ENCODE measurements at places on chromosomes 7 and 10.
A peak's percentile ranks its signal among the peaks of the same experiment; 100 is the strongest.

DNA sequence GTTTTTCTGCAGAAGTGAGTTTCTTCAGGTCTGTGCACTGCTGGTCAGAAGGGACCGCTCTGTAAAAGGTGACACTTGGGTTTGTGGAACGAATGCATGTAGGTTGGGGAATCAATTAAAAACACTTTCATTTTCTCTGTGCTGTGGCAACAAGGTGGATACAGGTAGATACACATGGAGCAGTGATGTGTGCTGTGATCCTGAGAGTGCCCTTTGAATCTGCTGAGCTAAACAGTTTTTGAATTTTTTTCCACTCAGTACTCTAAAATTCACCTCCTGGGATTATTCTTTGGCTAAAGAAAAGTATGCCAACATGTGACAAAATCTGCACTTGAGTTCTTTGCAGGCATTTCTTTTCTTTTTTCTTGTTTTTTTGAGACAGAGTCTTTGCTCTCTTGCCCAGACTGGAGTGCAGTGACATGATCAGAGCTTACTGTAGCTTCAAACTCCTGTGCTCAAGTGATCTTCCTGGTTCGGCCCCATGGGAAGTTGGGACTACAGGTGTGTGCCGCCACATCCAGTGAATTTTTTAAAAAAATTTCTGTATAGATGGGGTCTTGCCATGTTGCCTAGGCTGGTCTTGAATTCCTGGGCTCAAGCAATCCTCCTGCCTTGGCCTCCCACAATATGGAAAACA, 338.9 kb downstream of the EXOC4 start:
- DNase-seq: no peak

DNA sequence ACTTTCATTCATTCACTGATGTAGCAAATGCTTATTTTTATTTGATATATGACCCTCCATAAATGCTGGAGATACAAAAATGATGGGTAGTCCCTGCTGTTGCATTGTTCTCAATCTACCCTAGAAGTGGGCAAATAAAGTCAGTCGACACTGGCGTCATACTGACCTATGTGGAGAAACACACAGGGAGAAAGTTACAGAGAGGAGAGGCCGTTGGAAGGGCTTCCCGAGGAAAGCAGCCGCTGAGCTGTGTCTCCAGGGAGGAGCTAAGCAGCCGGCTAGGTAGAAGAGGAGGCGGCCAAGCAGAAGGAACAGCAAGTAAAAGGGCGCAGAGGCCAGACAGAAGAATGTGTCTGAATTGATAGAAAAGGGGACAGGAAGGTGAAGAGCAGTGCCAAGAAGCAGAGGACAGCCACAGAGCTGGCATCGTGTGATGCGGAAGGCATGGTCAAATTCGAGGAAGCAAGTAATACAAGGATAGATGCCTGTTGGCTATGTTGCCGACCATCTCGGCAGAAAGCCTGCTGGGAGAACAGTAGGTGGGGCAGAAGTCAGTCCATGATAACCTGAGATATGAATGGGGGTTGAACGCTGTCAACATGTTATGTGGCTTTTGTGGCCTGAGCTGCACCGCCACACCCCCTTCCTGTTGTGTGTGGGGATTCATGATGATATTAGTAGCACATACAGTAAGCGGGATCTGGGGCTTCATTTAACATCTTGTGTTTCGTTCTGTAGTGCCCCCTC, 25.9 kb downstream of the ST8SIA6 start:
- DNase-seq: no peak

DNA sequence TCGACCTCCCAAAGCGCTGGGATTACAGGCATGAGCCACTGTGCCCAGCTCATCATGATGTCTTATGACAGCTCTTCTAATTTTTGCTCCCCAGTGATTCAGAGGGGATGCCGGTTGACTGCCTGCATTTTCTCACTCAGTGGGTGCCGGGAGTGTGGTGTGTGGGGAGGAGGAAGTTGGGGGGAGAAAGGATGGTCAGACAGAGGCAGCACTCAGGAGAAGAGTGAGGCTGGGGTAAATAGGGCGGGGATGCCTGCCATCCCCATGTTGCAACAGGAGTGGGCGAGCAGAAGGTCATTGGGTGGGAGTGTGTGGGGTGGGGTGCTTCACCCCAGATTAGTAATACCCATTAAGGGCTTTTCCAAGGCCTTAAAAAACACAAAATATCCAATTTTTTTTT, 3.5 kb upstream of the CCL24 start:
- DNase-seq: no peak

- peak; percentile 35 for DNase-seq
Measured at GRCh38 chr7:129188892-129189660, 643 bp downstream of the SMO start.

GRCh38 chr10:124820121-124820520, 18.5 kb downstream of the ABRAXAS2 start:
- DNase-seq: no peak

DNA sequence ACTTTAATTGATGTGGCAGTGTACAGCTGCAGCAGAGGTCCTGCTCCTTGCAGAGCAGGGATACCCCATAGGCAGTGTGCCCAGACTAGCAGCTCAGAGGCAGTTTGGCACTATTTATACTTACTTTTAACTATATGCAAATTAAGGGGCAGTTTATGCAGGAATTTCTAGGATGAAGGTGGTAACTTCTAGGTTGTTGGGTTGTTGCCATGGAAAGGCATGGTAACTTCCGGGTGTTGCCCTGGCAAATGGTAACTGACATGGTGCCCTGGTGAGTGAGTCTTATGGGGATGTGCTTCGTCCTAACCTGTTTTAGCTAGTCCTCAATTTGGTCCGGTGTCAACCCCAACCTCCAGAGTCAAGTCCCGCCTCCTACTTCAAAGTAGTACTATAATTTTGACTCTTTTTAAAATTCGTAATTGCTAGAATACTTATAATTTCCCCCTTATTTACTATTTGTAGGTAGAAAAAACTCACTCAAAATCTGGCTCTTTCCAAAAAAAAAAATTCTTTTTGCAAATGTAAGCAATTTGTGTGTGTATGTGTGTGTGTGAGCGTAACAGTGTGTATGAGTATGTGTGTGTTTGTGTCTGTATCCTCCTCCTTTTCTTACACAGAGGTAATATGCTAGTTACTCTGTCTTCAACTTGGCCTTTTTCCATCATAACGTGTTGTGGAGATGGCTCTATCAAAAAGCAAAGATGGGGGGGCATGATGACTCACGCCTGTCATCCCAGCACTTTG, 5.9 kb downstream of the COL26A1 start:
- no peak for DNase-seq

DNA sequence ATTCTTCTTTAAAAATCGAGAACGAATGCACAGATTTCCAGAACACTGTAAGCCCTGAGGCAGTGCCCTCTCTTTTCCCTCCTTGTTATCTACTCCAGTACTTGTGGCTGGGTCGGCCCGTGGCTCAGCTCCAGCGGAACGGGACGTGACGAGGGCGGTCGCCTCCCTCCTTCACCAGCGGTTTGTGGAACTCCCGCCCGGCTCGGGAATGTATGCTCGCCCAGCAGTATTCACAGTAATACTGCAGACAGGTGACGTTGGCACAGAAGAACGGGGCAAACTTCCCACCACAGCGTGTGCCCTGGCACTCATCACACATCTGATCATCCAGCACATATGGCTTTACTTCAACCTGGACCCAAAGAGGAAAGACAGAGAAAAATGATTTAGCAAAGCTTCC, 128.5 kb downstream of the BTAF1 start:
- DNase-seq: no peak

- no peak for DNase-seq
Measured at GRCh38 chr10:24385776-24386175, 176.8 kb downstream of the KIAA1217 start.

- no peak for DNase-seq
Measured at GRCh38 chr7:111873963-111874690, 311.8 kb upstream of the IMMP2L start.

DNA sequence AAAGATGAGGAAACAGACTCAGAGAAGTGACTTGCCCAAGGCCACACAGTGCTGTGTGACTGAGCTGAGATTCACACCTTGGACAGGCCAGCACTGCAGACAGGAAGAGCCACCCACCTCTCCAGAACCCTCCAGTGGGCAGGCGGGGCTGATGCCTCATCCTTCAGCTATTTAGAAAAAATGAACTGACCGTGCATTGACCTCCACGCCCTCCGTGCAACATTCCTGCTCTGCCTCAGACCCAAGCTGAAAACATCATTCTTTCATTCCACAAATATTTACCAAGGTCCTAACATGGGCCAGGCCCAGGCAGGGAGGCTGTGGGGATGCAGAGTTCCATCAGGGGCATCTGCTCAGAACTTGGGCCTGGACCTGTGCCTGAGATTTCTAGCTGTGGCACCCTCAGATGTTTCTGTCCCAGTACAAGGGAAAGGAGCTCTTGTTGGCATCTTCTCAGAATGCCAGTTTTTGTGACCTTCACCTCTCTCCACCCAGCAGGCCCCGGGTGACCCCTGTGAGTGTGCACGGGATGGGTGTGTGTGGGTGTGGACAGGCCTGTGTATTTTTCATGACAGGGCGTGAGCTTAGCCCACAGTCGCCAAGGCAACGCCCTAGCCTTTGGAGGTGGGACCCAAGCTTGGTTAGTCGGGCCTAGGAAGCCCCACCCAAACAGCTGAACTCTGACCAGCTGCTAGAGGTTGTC, 6.5 kb downstream of the VSIR start:
- peak; percentile 82 for DNase-seq

DNA sequence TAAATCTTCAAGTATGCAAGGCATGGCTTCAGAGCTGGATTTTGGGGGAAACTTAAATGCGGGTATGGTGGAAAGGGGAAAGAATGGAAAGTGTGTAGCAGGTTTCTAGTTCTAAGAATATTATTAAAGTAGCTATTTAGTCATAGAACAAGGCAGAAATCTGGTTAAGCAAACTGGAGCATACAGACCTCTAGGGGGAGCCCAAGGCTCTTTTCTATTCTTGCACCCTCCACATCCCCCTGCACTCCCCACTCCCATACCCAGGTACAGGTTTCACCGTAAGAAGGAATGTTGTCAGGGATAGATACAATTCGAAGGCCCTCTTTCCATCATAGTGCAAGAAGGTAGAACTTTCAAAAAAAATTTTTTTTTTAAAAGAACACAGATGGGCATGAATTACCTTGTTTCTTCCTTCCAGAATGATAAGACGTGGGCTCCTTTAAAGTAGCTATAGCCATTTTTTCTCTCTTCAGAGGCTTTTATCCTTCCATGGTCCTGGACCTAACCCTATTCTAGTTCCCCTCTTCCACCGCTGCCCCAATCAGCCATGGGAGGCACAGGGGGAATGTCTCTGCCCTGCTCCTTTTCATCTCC, 41.5 kb upstream of the SMIM30 start:
- no peak for DNase-seq

DNA sequence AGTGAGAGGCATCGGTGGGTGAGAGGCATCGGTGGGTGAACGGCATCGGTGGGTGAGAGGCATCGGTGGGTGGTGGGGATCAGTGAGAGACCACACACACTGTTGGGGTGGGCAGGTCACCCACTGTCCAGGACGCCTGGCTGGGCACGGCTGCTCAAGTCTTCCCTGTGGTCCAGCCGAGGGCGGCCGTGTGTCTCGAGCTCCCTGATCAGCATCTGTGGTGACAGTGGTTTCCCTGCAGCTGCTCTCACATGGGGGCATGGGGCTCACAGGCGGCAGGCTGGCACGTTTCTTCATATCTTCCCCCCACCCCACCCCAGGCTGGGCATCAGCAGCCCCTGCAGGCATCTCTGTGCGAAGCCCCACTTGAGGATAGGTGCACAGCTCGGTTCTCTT, 78.2 kb downstream of the NKX6-2 start:
- DNase-seq: no peak

DNA sequence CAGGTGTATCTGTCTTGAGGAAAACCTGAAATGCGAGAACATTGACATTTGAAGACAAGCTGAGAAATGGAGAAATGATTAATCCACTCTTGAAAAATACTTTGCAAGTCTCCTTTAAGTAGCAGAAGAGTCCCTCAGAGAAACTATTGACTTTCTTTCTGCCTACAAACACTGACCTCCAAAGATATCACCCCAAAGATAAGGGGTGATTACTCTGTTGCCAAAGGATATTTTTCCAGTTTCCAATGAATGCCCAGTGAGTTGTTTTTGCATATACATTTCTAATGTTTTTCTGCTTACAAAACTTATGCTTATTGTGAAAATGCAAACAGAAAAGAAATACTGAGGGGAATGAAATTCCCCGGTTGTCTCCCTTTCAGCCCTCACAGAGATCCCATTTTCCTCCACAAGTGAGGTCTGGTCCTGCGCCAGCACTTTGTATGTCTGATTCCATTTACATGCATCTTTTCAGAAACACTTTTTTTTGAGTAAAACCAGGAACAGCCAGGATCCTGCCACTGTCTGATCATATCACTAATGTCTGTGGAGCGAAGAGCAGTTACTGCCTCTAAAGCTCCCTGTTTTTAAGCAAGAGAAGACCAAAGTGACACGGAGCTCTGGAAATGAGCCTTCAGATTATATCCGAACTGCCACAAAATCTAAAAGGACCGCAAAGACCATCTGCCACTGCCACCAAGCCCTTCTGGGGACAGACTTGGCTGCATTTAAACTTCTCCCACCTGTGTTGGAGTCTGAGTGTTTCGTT, 82.9 kb upstream of the PDCD4 start:
- no peak for DNase-seq

DNA sequence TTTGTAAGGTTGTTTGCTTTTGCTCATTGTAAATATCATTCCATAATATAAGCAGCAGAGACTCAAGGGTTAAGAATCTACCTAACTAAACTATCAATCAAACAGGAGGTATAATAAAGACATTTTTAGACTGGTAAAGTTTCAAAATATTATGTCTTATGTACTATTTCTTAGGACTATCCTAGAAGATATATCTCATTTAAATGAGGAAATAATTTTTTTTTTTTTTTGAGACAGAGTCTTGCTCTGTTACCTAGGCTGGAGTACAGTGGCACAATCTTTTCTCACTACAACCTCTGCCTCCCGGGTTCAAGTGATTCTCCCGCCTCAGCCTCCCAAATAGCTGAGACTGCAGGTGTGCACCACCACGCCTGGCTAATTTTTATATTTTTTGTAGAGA, 80.9 kb upstream of the PARD3 start:
- no peak for DNase-seq

GRCh38 chr7:70098905-70099672, 500.8 kb downstream of the AUTS2 start:
- DNase-seq: no peak

GRCh38 chr10:125238682-125239081, 78.3 kb upstream of the CTBP2 start:
- no peak for DNase-seq

GRCh38 chr7:30206491-30206890, 71.7 kb downstream of the MTURN start:
- DNase-seq: no peak

DNA sequence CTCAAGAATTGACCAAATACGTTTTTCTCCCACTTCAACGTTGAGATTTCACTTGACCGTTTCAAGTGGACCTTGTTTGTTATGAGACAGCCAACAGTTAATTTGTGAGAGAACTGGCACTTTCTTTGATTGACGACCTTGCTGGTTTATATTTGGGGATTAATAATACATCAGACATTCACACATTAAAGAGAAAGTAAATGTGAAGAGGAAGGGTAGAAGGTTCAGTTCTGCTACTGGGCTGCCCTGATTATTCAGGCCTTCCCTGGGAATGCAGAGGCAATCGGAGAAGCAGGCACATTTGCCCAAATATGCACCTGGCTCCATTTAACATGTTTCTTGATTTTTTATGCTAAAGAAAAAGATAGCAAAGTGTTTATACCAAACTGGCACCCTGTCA, 114.1 kb downstream of the POU6F2 start:
- DNase-seq: no peak

GRCh38 chr10:68470300-68470699, 1.5 kb downstream of the DNA2 start:
- DNase-seq: no peak

- no peak for DNase-seq
Measured at GRCh38 chr10:63901228-63901627, 380.0 kb downstream of the REEP3 start.
